ENCODE measurements at places on chromosomes 7 and 10.
A peak's percentile ranks its signal among the peaks of the same experiment; 100 is the strongest.

DNA sequence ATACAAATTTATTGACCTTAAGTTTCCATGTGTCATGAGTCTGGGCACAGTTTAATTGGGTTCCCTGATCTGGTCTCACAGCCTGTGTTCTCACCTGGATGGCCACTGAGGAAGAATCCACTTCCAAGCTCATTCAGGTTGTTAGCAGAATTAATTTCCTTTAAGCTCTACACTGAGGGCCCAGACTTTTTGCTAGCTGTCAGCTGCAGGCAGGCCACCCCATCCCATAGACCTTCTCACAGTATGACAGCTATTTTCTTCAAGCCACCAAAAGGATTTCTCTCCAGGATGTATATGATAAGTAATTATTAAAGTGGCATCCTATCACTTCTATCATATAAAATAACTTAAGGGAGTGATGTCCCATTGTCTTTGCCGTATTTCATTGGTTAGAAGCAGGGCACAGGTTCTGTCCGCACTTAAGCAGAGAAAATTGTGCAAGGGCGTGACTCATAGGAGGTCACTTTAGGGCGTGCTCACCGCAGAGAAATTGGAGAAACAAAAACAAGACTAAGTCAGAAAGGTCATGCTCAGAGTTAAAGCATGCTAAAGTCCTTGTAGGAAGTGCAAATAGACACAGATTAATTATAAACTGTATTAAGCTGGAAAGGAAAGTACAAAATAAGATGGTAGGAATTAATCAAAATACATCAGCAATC, 109.9 kb downstream of the AHR start:
- DNase-seq = peak; percentile 74

- no peak for DNase-seq
Measured at GRCh38 chr7:118836933-118837332, 612.4 kb downstream of the ANKRD7 start.

- DNase-seq = no peak
Measured at GRCh38 chr7:2451171-2452073, 24.8 kb downstream of the GRIFIN start.

DNA sequence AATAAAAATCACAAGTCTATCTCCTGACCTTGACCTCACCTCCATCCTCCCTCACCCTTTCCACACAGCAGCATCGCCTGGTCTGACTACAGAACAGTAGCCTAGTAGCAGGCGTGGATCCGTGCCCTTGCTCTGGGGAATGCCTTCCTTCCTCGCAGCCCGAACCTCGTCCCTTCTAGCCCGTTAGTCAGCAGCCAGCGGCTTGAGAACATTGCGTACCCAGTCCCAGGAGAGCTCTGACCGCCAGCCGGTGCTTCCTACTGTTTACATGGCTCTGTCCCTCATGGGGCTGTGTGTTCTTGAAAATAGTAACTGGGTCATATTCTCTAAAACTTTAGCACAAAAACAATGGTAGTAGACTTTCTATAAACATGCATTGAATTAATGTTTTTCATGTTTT, 682.7 kb upstream of the IGFBP3 start:
- DNase-seq = no peak
